ENCODE measurements at places on chromosomes 2 and 18.

DNA sequence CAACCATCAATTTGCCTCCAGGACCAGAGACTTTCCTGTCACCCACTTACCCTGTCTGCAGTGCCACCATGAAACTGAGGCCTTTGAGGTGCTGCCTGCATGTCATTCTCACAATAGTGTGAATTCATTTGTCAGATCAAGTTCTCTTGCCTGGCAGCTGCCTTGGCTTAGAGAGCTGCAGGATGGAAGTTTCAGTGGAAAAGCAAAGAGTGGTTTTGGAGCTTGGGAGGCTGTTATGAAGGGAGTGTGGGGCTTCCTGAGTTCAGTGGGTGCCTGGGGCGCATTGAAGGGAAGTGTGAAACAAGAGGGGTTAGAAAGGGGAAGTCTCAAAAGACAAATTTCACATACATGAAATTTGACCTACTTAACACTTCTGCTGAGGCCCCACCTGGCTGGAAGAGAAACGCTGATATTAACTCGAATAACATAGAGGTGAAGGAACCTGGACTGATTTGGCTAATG lies 7.9 kb upstream of the LBH start:
- DNase-seq = no peak

- no peak for DNase-seq
Observed at GRCh38 chr18:58952858-58953257, 88.2 kb downstream of the ZNF532 start.

DNA sequence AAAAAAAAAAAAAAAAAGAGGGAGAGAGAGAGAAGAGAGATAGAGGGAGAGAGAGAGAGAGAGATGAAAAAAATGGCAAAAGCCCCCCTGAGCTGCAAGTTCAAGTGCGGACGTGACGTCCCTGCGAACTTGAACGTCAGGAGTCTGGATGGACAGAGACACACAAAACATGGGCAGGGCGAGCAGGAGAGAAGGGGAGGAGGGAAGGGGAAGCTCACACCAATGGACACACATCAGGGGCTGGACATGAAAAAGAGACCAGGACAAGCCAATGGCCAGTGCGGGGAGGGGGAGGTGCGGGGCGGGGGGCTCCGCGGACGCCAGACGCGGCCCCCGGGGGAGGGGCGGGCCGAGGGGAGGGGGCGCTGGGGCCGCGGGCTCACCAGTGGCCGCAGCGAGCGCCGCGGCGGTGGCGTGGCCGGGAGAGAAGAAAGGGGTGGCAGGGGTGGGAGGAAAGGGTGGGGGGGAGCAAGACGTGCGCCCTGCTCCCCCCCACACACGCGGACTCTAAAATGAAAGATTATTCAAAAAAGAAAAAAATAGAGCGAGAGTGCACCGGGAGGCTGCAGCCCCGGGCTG lies at the start of gene BCL11A:
TSS of gene BCL11A (minus strand) at position 160 of the 579 bp plus-strand sequence. CDS start 384 bp downstream, outside the sequence.
- peak; percentile 19 for DNase-seq

GRCh38 chr2:149221898-149222297 lies 108.5 kb upstream of the LYPD6 start:
- DNase-seq = no peak

- DNase-seq = no peak
Observed at GRCh38 chr2:136362676-136363390, 244.9 kb upstream of the CXCR4 start.

- DNase-seq = no peak
Observed at GRCh38 chr2:46311651-46312223, 14.5 kb downstream of the EPAS1 start.

- no peak for DNase-seq
Observed at GRCh38 chr18:25066516-25066915, 285.4 kb downstream of the ZNF521 start.

DNA sequence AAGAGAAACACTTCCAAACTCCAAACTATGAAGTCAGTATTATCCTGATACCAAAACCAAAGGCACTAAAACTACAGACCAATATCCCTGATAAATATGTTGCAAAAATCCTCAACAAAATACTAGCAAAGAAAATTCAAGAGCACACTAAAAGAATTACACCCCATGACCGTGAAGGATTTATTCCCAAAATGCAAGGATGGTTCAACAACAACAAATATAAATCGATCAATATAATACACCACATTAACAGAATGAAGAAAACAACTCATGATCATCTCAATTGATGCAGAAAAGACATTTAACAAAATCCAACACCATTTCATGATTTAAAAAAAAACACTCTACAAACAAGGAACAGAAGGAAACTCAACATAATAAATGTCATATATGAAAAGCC lies 50.5 kb downstream of the IWS1 start:
- no peak for DNase-seq
